ENCODE measurements at places on chromosomes 11 and 22.

- no peak for DNase-seq
These were observed 40.7 kb upstream of the SPATA19 start for GRCh38 chr11:133886029-133886428.

DNA sequence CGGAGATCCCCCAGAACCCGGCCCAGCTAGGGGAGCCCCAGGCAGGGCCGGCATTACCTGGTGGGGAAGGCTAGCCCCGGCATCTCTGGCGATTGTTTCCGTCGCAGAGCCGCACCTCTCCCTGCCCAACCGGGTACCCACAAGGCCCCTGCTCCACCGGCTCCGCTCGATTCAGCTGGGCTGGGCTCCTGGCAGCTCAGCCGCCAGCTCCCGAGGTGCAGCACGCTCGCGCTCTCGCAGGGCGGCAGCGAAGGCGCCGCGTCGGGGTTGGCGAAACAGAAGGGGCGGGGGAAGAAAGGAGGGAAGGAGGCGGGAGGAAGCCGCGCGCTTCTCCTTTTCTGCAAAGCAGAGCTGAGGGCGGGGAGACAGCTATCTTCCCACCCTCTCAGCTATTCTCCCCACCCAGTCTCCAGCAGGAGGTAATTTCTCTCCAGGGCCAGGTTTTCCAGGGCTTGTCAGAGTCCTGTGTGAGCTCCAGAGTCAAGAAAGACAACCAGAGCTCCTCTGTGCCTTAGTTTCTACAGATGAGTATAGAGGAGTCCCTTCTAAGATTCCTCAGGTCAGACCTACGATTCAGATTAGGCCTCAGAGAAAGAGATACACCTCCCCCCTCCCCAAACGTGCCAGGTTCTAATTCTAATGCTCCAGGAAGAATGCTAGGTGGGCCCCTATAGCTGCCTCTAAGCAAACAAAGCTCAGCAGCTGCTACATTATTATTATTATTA is 62.0 kb downstream of the PAK1 start:
- DNase-seq: peak; percentile 79

GRCh38 chr11:60867871-60868681 is 734 bp downstream of the ZP1 start:
- DNase-seq: no peak

- DNase-seq: no peak
These were observed 305.5 kb upstream of the PLET1 start for GRCh38 chr11:112566124-112566523.

GRCh38 chr11:17157761-17158160 is 50.0 kb downstream of the PIK3C2A start:
- DNase-seq: no peak

DNA sequence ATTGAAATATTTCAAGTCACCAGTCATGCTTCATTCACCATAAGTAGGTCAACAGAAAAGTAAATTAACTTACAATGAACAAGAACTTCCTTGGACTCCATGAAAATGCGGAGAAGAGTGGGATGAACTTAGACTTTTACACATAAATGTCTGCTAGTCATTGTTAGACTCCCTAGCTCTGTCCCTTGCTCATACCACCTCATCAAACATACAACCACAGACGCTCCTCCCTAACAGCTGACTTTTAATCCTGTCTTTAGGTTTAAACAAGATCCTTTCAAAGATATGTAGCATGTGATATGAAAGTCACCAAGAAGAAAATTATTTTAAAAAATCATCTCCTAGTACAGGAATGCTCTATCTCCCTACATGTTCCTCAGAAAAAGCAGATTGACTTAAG is 248.1 kb downstream of the DLG2 start:
- DNase-seq: no peak

- DNase-seq: no peak
These were observed 1130.4 kb downstream of the LRRC4C start for GRCh38 chr11:40328890-40329614.

GRCh38 chr11:19472679-19473078 is 231.9 kb upstream of the E2F8 start:
- no peak for DNase-seq

DNA sequence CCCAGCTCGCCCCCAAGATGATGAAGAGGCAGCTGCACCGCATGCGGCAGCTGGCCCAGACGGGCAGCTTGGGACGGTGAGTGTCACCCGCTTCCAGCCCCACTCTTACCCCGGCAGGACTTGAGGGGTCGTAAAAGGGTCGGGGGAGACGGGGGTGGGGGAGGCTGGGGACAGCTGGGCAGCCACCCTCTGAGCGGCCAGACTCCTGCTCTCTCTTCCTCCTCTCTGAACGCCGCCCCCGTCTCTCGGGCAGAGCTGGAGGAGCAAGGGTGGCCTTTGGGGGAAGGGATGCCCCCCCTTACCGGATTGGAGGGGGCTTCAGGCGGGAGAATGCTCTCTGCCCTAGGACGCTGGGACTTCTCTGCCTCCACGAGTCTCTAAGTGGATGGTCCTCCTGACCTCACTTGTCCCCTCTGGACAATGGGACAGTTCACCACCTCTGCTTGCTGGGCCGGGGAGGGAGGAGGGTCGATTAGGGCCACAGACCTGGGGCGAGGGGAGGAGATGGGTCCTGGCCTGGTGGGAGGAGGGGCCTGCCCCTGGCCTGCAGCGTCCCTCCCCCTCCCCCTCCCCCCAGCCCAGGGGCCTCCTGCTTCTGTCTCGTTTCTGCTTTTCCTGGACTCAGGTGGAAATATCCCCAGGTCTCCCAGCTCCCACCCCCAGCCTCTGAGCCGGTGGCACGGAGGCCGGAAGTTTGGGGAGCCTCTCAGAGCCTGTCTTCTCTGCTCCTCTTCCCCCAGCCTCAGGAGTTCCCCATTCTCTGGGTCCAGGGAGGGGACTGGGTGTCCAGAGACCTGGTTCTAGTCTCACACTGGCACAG is 512 bp downstream of the SH3BP1 start:
- no peak for DNase-seq

- no peak for DNase-seq
These were observed 113.8 kb upstream of the SLC5A12 start for GRCh38 chr11:26835611-26836010.

DNA sequence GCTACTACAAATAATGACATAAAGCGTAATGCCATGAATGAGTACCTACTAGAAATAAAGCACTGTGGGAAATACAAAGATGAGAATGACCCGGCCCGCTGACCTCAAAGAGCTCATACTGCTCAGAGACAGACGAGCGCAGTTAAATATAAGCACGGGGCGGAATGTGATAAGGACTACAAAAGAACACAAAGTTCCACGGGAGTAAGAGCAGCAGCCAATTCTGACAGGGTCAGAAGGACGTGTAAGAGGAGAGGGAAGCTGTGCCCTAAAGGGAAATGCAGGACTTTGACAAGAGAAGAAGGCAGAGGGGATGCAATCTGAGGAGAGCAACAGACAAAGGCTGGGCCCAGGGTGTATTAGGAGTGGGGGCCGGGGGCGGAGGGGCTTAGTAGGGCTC is 314.6 kb downstream of the LARGE1 start:
- DNase-seq: no peak

- DNase-seq: no peak
These were observed 8.3 kb downstream of the EHBP1L1 start for GRCh38 chr11:65584106-65584505.

GRCh38 chr22:24370401-24370800 is 57.0 kb upstream of the ADORA2A start:
- DNase-seq: no peak

GRCh38 chr11:73340164-73340563 is 32.1 kb downstream of the ARHGEF17 start:
- no peak for DNase-seq

- DNase-seq: no peak
These were observed 9.5 kb downstream of the BCL9L start for GRCh38 chr11:118915941-118916841.

DNA sequence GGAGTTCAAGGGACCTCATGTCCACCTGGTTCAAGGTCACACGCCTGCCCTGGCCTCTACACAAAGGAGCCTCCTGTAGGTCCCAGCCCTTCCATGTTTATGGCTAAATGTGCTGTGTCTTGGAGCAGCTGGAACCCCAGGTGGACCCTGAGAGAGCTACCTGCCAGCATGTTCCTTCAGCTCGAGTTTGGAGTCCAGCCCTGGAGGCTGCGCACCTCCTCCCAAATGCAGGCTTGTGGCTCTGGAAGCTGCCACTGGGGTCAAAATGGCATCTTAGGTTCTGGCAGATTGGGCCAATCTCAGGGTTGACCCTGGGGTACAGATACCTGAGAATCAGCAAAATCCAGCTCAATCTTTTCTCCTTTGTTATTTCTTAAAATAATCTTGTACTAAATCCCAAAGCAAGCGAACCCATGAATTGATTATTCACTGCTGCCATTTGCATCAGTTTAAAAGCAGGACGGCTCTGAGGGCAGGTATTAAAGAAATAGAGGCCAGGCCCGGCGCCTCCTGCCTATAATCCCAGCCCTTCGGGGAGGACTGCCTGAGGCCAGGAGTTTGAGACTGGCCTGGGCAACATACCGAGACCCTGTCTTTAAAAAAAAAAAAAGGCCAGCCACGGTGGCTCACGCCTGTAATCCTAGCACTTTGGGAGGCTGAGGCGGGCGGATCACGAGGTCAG is 2.9 kb downstream of the TNFRSF13C start:
- no peak for DNase-seq

DNA sequence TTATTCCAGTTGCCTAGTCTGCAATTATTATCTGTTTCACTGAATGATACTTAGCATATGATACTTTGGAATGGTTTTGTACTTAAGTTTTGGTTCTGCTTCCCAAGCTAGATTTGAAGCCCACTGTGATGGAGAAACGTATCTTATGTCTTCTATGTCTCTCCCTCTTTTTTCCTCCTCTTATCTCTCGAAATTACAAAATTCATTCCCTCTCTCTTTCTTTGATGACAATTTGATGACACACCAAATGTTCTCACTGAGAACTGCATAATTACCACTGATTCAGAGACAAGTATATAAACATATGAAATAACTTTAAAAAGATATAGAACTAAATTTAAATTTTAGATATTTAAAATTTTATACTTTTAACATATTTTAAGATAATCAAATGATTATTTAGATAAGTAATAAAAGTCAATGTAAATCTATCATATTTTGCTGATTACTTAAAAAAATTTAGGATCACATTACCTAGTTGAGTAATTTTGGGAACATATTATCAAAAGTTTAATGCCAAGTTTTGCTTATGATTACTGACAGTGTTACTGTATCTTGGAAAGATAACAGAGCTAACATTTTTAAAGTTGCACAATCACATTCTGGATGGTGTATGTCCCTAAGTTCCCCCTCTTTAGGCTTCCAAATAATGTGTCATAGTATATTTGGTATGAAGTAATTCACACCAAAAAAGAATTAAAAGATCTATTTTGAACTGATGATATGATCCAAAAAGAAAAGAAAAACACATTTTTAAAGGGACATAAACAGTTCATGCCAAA is 255.3 kb downstream of the SBF2 start:
- DNase-seq: no peak

GRCh38 chr22:36971341-36972125 is 47.7 kb downstream of the TST start:
- DNase-seq: no peak

DNA sequence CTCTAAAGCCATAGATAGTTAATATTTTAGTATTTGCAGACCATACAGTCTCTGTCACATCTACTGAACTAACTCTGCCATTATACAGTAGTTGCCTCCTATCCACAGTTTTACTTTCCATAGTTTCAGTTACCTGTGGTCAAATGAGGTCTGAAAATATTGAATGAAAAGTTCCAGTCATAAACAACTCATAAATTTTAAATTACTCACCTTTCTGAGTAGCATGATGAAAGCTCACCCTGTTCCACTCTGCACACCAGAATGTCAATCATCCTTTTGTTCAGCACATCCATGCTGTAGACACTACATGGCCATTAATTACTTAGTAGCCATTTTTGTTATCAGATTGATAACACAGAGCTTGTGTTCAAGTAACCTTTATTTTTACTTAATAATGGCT is 51.7 kb upstream of the ME3 start:
- no peak for DNase-seq

DNA sequence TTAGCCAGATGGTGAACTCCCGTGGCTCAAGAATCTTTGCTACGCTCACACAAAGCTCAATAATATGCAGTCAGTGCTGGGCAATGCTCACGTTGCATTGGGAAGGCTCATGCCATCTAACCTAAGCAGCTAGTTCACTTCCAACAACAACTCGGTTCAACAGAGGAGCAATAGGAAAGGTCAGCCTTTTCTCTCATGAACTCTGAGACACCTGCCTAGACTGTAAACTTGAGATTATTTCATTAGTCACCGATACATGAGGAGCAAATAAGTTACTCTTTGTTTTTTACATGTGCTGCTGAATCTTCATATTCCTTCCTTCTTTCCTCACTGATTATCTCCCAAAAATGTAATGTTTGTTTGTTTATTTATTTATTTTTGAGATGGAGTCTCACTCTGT is 9.0 kb downstream of the SLC5A4 start:
- no peak for DNase-seq

DNA sequence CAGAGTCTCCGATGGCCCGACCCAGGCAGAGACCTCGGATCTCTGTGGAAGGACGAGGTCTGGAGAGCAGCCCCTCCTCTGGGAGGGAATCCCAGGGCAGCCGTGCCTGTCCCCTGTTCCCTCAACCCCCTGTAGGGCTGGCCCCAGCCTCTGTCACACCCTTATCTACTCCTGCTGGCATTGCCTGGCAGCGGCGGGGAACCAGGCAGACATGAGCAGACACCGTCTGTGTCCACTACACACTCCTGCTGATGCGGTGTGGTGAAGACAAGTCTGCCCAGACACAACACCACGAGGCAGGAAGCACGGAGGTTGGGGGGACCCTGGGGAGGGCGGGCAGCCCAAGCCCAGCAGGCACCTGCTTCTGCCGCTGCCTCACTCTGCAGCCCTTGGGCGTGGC is 52.5 kb upstream of the A4GALT start:
- DNase-seq: no peak

- no peak for DNase-seq
These were observed 236.7 kb upstream of the CCDC90B start for GRCh38 chr11:83522911-83523310.

DNA sequence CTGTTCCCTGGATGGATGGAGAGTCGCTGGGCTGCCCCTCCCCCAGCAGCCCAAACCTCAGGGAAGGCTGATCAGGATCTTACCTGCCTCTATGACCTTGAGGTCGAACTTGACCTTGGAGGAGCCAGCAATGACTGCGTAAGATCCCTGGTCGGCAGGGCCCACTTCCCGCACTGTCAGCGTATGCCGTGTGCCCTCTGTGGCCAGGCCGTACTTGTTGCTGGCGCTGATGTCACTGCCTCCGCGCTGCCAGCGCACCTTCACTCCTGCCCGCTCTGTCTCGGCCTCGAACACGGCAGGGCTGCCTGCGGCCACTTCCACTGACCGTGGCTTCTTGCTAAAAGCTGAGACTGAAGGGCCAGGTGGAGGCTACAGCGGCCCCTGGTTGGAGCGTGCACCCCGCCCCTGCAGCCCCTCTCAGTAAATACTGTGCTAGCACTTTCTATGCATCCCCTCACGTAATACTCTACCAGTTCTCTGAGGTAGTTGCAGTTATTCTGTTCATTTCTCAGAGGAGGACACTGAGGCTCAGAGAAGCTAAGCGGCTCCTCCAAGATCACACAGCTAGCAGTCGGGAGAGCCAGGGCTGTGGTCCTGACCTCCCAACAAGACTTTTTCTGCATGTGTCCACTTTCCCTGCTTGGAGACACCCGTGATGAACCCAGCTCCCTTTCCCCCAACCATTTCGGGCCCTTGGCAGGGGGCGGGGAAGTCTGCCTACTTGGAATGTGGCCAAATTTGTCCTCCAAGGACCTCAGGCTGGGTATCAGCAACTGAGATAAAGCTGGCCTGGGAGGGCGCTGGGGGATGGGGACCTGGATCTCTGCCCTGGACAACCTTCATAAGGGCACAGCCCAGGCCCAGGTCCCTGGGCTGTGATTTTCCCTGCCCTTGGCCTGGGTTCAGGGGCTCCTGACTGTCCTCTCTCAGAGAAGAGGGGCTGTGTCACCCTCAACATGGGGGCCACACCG is 1.1 kb downstream of the MYBPC3 start:
- no peak for DNase-seq

GRCh38 chr11:98289617-98290263 is 731.0 kb upstream of the CNTN5 start:
- no peak for DNase-seq

All from stimulated activated naive B cell treated with anti-CD40 and anti-IgM and Interleukin-4, amounts not matched to agents 10 μg/mL and 1 μg/mL and 100 μg/mL, for 72 hours (primary cell).